ENCODE measurements at places on chromosomes 12 and 14.
A peak's percentile ranks its signal among the peaks of the same experiment; 100 is the strongest.

- no peak for DNase-seq
These were observed 52.0 kb downstream of the RASSF9 start for GRCh38 chr12:85784096-85784720.

GRCh38 chr12:117981267-117981666 is 12.5 kb upstream of the KSR2 start:
- no peak for DNase-seq

DNA sequence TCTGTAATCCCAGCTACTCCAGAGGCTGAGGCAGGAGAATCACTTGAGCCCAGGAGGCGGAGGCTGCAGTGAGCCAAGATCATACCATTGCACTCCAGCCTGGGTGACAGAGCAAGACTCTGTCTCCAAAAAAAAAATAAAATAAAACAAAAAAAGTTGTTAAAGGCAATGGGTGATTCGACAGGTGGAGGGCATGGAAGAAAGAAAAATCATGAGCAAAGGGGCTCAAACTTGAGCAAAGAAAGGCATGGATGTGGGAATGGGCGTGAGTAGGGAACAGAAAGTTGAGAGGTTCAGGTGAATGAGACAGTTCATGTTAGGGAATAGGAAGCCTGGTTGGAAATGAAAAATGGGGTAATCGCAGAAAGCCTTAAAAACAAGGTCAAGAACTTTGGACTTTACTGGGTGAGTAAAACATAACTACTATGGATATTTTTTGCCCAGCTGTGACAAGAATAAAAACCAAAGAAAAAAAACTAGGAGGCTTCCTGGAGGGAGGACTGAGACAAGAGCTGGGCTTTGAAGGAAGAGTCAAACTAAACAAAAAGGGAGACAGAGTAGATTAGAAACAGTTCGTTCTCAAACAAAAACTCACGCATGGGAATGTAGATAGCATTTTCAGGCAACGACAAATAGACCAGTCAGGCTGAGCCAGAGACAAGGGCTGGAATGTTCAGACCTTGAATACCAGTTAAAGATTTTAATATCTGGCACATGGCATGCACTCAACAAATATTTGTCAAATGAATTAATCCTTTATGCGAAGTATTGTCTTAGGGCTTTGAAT is 18.8 kb downstream of the PYM1 start:
- DNase-seq = no peak

GRCh38 chr12:25497021-25497420 is 56.1 kb downstream of the LMNTD1 start:
- no peak for DNase-seq

DNA sequence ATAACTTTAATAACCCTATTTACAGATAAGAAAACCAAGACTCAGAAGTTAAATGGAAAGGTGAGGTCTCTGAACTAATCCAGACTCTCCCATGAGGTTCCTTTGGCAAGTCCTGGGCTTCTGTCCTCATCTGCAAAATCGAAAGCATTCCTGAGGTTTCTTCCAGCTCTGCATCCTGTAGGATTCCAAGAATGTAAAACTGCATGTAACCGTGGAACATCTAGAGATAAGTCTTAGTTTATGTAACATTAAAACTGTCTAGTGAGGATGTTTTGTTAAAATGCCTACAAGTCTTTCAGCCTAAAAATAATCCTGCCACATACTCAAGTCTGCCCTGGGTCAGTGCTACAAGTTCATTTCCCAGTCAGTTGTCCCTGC is 7.3 kb upstream of the ITFG2 start:
- no peak for DNase-seq

DNA sequence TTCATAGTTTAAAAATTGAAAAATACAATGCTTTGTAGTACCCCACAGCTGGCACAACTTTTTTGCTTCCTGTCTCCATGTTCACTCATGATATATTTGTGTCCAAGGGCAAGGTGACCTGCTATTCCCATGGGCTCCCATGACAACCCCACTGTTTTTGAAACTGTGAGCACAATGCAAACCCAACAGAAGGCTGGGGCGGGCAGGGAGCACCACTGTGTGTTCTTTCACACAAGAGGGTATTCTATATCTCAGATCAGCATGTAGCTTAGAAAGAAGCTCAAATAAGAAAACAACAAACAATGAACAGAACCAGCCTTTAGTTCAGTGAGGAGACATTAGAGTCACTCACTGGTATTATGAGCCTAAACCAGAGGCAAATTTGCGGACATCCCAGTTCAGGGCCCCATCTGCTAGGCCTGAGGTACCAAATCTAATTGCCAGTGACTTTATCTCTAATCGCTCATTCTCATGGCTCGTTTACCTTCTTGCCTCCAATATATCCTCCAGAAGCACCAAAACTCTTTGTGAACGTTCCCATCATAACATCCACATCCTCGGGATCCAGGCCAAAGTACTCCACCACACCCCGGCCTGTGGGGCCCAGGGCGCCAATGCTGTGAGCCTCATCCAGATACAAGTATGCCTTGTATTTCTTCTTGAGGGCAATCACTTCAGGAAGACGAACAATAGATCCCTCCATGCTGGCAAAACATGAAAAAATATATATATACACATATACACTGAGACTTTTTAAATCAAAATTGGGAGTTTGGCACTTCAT is 56.4 kb upstream of the ISM2 start:
- no peak for DNase-seq

GRCh38 chr14:101230161-101230850 is 326.8 kb upstream of the RTL1 start:
- no peak for DNase-seq

- DNase-seq = peak; percentile 85
These were observed at the start of gene FOXN3 for GRCh38 chr14:89417091-89417464. Gene FOXN3, minus strand, starts transcription at chr14:89417233. Its CDS starts 4,757 bp downstream, at chr14:89412476.

- DNase-seq = no peak
These were observed 235.8 kb downstream of the SLC6A15 start for GRCh38 chr12:84676787-84677186.

DNA sequence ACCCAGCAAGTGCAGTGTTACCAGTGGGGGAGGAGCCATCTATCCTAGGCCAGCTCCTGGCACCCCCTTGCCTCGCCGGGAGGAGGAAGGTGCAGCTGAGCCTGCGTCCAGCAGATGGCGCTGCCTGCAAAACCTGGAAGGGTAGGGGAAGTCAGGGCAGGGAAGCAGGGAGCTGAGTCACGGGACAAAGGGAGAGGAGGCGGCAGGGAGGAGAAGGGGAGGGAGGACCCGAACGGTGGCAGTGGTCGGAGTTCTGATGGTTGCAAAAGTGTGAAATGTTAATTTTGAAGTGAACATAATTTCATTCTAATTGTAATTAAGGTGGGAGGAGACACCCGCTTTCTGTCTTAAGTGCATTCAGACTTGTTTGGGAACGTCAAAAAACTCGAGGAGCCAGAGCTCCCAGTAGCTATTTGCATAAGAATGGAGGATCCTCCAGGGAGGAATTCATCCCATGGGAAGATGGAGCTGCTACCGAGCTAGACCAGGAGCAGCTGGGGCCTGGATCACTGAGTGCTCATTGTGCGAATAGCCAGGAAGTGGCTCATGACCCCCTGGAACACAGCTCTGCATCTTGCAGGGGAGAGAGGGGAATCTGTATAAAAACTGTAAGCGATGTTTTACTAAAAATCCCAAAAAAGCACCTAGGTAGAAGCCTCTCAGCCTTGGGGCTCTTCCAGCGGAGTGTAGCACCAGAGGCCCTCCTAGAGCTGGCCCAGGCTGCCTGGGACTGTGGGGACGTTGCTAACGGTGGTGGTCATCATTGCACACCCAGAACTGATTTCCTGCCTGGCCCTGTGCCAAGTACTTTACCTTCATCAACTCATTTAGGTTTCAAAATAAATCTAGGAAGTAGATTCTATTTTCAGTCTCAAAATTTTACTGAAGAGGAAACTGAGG is 59.5 kb downstream of the EMP1 start:
- DNase-seq = peak; percentile 48

- no peak for DNase-seq
These were observed 45.5 kb upstream of the PTPRR start for GRCh38 chr12:70966046-70966445.

DNA sequence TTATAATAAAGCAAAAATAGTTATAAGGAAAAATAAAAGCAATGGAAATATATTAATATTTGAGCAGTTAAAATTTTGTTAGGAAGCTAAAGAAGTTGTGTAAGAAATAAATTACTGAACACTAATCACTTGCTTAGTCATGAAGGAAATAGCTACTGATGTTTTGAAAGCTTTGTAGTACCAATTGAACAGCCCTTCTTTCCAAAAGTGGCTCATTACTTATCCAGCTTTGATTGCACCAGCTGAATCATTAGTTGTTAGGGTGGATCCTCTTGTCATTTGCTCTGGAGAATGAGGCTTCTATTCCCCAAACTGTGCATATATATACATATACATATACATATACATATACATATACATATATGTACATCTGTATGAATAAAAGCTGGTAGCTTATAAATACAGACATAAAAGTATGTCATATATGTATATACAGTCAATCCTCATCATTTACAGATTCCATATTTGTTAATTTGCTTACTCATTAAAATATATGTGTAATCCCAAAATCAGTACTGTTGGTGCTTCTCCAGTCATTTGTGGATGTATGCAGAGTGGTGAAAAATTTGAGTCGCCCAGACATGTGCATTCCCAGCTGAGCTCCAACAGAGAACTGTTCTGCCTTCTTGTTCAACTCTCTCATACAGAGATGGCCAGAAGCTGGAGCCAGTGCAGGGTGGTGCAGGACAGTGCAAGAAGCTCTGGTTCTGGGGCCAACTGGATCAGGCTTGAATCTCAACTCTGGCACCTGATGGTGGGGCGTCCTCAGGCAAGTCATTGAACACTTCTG is 214.1 kb downstream of the RPAP3 start:
- DNase-seq = no peak

GRCh38 chr12:104653730-104654664 is 197.2 kb downstream of the CHST11 start:
- peak; percentile 11 for DNase-seq

- no peak for DNase-seq
These were observed 88.5 kb downstream of the GCH1 start for GRCh38 chr14:54814076-54814475.

- no peak for DNase-seq
These were observed 23.4 kb upstream of the FGF6 start for GRCh38 chr12:4468994-4469393.

DNA sequence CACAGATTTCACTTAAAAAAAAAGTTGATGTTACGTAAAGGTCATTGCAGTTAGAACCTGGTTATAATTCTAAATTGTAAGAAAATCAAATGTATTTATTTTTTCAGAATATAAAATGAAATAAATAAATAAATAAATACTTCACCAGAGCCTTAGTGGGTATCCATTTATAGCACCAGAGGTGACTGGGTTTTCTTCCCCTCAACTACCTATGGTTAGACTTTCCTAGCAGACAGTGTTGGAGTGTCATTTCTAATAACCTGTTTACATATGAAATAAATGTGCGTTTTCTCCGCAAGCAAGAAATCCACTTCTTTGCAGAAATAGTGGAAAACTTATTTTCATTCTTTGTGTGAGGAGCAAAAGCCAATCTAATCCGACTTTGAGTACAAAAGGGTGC is 3.3 kb upstream of the MYF5 start:
- no peak for DNase-seq

- no peak for DNase-seq
These were observed 260.4 kb downstream of the GALC start for GRCh38 chr14:87732562-87732961.

GRCh38 chr14:60643141-60643462 is 6.2 kb downstream of the SIX1 start:
- no peak for DNase-seq

GRCh38 chr14:80364274-80364673 is 153.0 kb upstream of the DIO2 start:
- no peak for DNase-seq

DNA sequence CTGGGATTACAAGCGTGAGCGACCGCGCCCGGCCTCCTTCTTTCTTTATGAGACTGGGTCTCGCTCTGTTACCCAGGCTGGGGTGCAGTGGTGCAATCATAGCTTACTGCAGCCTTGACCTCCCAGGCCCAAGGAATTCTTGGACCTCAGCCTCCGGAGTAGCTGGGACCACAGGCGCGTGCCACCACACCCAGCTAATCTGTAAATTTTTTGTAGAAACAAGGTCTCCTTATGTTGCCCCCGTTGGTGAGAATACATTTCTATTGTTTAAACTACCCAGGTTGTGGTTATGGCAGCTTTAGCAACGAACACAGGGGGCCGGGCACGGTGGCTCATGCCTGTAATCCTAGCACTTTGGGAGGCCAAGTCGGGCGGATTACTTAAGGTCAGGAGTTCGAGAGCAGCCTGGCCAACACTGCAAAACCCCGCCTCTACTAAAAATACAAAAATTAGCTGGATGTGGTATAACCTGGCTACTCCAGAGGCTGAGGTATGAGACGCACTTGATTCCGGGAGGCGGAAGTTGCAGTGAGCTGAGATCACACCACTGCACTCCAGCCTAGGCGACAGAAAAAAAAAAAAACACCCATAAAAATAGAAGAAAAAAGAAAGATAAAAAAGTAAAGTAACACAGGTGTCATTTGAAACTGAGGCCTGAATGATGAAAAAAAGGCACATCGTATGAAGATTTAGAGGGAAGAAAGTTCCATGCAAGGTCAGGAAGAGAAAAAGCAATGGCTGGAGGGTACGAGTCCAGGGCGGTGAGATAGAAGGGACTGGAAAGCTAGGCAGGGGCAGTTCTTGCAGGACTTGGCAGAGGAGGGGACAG is 977 bp upstream of the TMEM120B start:
- no peak for DNase-seq

DNA sequence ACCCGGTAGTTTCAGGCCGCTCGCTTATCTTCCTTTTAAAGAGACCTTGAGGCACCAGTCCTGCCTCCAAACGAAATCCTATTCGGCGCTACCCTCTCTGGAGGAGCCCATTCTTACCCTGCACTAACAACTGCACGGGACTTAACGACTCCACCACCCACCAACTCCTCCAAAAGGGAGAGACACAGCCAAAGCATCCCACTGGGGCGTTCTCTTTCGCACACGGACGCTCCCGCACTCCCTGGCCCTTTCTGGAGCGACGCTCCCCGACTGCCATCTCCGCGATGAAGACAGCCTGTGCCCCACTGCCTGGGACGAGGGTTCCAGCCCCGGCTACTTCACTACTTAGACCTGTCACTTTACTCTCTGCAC is 650 bp downstream of the GALC start:
- DNase-seq = no peak

GRCh38 chr12:31588976-31589375 is 2.0 kb downstream of the DENND5B start:
- no peak for DNase-seq

GRCh38 chr12:45728630-45729232 is 775 bp upstream of the ARID2 start:
- DNase-seq = peak; percentile 98

DNA sequence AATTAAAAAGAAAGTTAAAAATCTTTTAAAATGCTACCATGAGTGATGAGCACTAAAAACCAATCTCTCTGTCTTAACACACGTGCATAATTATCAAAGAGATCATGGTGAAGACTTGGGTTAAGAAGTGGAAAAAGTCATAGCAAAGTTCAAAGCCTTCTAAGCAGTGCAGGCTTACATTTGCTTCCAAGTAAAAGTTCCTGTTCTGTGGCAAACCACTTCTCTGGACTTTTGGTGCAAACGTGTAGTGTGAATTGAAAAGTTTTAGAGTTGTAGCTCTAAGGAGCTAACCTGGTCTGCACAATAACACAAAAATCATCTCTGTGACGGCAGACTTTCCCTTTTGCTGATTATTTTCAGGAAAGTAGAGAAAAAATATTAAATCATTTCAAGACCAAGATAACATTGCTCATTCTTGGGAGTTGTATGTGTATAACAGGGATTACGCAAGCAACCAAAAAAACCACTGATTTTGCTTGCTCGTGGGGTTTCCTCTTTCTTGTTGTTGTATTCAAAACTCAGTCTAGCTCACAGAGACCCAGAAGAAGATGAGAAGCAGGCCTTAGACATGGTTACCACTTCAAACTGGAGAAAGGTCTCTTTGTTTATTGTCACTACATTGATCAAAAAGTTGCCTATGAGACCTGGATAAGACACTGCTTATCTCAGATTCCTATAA is 2.3 kb upstream of the GLIPR1 start:
- peak; percentile 63 for DNase-seq

Measured in naive B cell (primary cell).